ENCODE measurements at places on chromosomes 13 and 19. TPM values are rescaled to one million over a fixed set of nuclear protein-coding genes. Genes with fewer than 3 reads are reported as not detected.

GRCh38 chr13:43180837-43181236 lies 157.5 kb downstream of the DNAJC15 start:
- DNase-seq, result no peak

DNA sequence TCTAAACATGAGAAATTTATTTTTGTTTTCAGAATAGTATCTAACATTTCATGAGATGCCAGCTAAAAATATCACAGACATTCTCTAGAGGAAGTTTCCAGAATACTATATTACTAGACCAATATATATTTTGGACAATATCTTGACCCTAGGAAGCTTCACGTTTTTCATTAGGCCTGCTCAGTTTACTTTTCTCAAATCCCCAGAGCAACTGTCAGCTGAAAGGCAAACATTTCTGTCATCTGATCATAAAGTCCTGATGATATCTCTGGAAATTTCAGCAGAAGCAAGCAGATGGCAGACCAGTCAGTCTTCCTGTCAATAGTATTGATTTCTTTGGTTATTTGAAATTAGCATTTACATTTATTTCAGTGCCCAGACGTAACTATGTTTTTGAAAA lies 4.0 kb downstream of the POSTN start:
- DNase-seq, result no peak

- DNase-seq, result no peak
Observed at GRCh38 chr13:50588491-50589130, 254.9 kb downstream of the DLEU7 start.

GRCh38 chr19:49347835-49348234 lies 12.6 kb downstream of the CD37 start:
- DNase-seq, result no peak

DNA sequence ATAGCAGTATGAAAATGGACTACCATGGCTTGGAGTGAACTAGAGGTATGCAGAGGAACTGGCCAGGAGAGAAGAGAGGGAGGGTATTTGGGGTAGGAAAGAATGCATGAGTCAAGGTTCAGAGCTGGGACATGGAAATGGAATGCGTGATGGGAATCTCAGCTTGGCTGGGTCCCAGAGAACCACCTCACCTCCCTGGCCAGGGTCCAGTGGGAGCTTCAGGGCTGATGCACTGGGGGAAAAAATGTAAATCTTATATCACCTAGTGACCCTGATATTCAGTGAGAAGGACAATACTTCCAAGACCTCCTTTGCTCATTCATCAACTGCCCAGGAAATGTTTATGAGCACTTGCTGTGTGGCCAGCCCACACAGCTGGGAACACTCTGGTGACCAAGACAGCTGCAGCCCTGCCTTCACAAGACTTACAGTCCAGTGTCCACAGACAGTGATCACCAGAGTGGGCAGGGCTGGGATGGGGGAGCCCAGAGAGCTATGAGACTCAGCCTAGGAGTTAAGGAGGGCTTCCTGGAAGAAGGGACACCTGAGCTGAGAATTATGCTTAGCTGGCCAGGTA lies 12.8 kb downstream of the IGSF23 start:
- no peak for DNase-seq

- DNase-seq, result no peak
Observed at GRCh38 chr13:80448725-80449124, 107.8 kb upstream of the SPRY2 start.

GRCh38 chr13:31670831-31671617 lies 68.3 kb upstream of the RXFP2 start:
- DNase-seq, result no peak

DNA sequence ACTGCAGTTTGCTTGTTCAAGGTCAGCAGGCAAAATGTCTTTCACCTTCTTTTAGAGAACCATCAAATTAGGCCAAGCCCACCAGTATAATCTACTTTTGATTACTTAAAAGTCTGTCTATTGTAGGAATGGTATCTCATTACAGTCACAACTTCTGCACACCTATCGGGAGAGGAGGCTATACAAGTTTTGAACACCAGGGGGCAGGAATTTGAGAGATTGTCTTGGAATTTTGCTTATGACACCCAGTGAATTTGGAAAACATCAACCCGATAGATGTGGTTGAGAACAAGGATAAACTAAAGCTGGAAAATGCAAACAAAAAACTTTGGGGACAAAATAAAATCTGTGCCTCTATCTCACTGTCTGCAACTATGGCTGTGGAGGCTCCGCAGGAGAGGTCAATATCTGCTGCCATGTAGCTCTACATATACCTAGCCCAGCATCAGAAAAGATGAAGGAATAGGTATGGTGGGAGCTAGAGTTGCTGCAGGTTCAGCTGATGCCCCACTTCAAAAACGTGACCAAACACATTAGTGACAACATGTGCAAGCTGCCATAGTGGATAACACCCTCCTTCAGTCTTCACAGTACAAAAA lies 1299.2 kb upstream of the SPRY2 start:
- peak; percentile 16 for DNase-seq

GRCh38 chr13:50033725-50034124 lies 18.5 kb downstream of the KCNRG start:
- DNase-seq, result no peak

GRCh38 chr19:8340341-8341096 lies 2.5 kb downstream of the KANK3 start:
- no peak for DNase-seq

DNA sequence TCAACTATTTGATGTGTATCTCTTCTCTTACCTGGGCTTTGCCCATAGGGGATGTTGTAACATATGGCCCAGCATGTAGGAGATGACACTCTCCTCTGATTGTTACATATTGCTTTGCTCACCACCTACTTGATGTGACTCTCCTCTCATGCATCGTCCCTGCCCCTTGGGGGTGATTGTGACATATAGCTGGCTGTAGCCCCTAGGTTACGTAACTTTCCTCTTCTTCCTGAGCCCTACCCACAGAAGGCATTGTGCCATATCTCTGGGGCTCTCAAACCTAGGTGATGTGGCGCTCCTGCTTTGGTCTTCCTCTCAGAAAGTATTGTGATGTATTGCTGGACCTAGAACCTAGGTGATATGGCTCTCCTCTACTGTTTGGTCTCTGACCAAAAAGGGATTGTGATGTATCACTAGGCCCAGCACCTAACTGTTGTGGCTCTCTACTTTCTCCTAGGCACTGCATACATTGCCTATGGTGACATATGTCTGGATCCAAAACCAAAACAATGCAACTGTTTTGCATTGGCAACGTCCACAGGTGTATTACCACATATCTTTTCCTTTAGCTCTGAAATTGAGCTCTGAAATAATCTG lies 71.9 kb upstream of the ZNF724 start:
- DNase-seq, result no peak

Gene SLC6A16
- total RNA-seq, result 0.36 TPM

Gene KLHL1
- not detected for total RNA-seq

Gene IL4I1
- 1.7 TPM for total RNA-seq

Gene GRIN2D
- 0.26 TPM for total RNA-seq
